Stimulated activated CD8-positive, alpha-beta memory T cell treated with anti-CD3 and anti-CD28 coated beads, Interleukin-15, amount 100 ng/mL, for 1 hour (primary cell): ENCODE measurements at places on chromosomes 13 and 19.

- no peak for DNase-seq
These were observed 226.0 kb downstream of the NALCN start for GRCh38 chr13:101190337-101190736.

DNA sequence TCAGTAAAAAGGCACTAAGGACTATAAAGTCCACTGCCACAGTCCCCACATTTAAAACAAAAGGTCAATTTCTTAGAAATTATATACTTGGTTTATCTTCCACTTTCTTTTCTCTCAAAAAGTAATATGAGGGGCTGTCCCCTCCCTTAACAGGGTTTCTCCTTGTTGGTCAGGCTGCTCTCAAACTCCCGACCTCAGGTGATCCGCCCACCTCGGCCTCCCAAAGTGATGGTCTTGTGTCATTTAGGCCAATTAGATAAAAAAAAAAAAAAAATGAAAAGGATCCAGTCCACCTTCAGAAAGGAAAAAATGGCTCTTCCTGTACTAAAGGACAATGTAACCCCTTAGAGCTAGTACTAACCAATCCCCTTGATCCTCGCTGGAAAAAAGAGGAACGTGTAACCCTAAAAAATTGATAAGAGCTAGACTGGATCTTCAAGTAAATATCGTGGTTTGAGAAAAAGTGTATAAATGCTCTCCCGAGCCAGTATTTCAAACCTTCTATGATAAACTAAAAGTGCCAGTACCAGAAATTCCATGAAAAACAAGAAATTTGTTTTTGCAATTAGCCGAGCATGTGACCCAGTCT, 9.0 kb upstream of the CD70 start:
- no peak for DNase-seq

DNA sequence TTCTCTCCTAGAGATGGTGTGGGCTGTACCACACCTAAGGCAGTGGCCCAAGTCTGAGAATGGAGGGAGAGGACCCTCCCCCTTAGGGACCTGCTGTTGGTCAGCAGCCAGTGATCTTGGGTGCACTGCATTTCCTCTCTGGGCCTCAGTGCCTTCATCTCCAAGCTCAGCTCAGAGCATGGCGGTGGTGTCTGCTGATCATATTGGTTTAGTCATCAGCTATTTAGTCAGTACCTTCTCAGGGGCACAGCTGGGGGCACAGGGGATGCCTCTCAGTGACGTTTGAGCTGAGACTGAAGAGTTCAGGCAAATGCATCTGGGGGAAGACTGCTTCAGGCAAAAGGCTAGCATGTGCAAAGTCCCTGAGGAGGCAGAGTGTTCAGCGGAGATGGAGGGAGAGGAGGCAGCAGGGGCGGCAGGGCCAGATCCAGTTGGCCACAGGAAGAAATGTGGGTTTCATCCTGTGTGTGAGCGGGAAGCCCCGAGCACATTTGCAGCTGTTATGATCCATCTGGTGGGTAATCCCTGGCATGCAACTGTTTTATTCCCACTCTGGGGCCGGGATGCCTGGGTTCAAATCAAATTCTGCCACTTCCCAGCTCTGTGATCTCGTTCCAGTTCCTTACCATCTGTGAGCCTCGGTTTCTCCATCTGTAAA, 15.7 kb upstream of the PGLS start:
- no peak for DNase-seq

- DNase-seq, result no peak
These were observed 9.5 kb downstream of the ZNF30 start for GRCh38 chr19:34936184-34936583.

- DNase-seq, result no peak
These were observed 78.6 kb downstream of the ABCC4 start for GRCh38 chr13:95222733-95223018.

GRCh38 chr13:46948338-46948737, 51.5 kb upstream of the HTR2A start:
- DNase-seq, result no peak

DNA sequence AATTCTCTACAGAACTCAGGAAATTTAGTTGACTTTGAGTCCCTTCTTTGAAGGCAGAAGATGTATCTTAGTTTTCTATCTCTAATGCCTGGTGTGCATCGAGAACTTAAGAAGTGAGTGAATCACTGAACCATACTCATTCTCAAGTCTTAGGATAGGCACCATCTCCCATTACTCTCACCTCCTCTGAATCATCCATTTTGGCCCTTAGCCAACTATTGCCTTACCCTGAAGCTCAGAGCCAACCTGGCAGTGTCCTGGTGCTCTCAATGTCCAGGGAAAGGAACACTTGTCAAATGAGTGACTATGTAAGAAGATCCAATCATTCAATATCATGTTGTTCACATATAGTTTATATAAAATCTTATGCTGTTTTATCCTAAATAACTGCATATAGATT, 146.6 kb downstream of the RGCC start:
- no peak for DNase-seq

GRCh38 chr19:22609630-22610029, 24.5 kb upstream of the ZNF492 start:
- DNase-seq, result no peak

DNA sequence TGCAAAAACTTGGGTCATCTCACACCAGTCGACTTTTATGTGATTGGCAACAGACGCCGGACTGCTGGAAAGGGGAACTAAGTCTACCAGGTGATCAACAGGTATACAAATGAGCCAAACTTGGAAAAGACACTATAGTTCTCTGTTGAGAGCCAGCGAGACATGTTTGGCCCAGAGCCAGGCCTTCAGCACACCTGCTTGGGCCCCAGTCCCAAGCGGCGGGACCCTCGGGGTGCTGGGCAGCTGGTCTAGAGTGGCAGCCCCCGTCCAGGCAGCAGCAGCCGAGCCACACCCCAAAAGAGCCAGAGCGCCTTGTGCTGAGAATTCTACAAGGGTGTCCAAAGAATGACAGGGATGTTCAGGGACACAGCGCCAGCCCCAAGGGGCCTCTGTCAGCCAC, 28.0 kb downstream of the NAXD start:
- no peak for DNase-seq

DNA sequence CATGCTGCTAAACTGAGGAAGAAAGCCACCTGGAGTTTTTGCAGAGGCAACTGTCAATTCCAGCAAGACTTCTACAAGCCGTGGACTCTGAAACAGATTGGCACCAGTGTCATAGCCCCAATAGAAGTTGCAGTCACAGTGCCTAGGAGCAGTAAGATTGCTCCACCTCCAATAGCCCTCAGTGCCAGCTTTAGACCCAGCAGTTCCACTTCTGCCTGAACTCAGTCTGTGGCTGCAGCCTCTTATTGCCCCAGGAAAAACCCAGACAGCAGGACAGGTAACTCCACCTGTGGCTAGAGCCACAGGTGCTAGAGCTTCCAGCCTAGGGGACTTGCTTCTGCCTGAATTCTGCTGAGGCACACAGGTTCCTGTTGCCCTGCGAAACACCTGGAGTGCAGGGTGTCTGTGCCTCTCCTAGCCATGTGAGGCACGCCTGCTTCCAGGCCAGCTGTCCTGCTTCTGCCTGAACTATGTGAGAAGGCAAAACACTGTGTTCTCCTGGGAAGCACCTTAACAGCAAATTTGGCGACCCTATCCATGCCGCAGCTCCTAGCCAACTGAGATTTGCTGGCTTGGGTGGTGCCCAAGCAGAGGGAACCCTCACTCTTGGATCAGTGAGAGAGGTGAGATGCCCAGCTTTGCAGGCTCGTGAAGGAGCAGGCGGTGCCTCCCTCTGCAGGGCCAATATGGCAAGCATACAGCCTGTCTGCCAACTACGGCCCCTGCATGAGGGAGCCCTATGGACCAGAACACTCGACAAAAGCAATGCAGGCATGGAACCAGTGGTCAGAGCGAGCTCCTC, 607.6 kb downstream of the PCDH17 start:
- no peak for DNase-seq

- DNase-seq, result no peak
These were observed 780.8 kb downstream of the GPC5 start for GRCh38 chr13:92179223-92179622.

DNA sequence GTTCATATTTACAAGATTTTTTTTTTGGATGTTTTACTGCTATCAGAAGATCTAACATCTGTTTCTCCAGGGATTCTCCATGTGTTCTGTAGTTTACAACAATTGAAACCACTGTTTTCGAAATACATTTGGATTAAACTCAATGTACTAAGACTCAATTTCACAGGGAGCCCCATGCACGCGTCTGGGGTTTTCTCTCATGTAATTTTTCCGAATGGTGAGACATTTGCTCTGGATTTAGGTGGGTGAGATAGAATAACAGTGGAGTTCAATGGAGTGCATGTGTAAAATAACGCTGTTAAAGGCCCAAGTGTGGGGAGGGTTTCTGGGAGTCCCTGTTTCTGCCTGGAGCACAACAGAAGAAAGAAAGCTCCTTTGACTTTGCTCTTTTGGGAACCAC, 330.3 kb downstream of the TSHZ3 start:
- no peak for DNase-seq

DNA sequence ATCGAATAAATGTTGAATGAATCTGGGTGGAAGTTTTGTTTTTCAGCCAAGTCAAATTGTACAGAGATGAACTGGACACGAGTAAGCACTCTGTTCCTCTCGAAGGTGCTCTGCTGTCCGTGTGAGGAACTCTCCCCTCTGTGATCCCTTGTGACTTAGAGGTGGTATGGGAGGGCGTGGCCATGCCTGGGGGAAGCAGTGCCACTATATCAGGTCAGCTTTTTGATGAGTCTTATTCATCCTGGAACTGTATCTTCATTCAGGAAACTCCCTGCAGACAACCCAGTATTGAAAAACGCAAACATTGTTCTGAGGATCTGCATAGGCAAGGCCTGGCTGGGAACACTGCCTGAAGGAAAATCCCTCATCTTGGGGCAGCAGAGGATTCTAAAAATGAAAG, 45.7 kb upstream of the FLT1 start:
- no peak for DNase-seq

GRCh38 chr13:69450245-69450644, 657.4 kb upstream of the ATXN8OS start:
- DNase-seq, result no peak

DNA sequence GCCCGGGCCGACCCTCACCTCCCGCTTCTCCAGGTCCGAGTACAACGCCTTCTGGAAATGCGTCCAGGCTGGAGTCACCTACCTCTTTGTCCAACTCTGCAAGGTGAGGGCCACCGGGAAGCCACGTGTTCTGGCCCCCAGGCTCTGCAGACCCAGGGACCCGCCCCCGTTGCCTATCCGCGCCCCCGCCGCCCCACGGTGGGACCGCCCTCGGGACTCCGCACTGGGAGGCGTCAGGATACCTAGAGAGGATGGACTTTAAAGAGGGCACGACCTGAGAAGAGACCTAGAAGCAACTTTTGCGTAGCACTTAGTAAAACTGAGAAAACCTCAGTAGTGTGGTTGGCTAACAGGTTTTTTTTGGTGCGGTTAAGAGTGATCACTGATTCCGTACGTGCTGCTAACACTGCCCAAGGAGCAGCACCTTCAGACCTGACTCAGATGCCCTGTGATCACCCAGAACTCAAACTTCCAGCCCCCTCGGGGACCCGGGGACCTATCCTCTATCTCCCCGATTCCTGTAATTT, 492 bp downstream of the TMEM147 start:
- DNase-seq, result peak; percentile 11

- no peak for DNase-seq
These were observed 119.3 kb downstream of the COL4A1 start for GRCh38 chr13:110187641-110188161.
